Cortex of kidney (tissue), 1 donor: ENCODE measurements at places on chromosomes 11 and 22.

GRCh38 chr11:24531528-24531927 is 34.7 kb downstream of the LUZP2 start:
- DNase-seq: no peak

GRCh38 chr11:33237039-33237597 is 20.1 kb upstream of the HIPK3 start:
- DNase-seq: no peak

GRCh38 chr22:23325183-23325582 is 144.9 kb downstream of the BCR start:
- no peak for DNase-seq

- no peak for DNase-seq
Observed at GRCh38 chr11:2305140-2305778, 3.4 kb downstream of the TSPAN32 start.
